Bone marrow (tissue), 2 donors: ENCODE measurements at places on chromosomes 7 and 10.

- no peak for DNase-seq
Measured at GRCh38 chr10:115696747-115697146, 576.3 kb downstream of the GFRA1 start.

DNA sequence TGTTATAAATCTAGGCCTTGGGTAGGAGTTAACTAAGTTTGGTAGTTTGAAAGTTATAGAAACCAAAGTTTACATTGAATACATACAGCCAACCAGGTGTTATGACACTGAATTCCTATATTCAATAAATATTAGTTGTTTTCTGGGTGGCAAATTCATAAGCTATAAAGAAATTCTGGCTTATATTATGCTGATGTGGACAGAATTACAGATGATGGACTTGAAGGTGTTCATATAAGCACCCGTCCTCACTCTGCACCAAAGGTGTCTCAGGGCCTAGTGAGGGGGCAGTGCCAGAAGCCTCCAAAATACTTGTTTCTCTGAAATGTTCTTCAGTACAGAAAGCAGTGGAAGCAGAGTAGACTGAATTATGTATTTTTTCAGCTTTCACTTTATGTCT is 973.0 kb downstream of the CNTNAP2 start:
- DNase-seq: no peak

DNA sequence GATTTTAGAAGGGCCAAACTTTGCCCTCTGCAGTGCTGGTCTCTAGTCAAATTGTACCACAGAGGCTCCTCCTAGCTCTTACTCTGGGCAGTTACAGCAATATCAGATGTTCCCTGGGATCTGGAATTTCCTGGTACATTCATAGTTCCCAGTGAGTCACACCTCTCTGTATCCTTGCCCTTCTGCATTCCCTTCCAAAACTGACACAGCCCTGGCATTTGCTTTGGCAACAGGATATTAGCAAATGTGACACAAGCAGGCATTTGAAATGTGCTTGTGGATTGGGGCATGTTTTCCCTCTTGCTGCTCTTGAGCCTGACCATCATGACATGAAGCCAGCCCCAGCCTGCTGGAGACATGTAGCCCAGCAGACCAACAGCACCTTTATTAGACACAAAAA is 284.7 kb upstream of the AKR1E2 start:
- no peak for DNase-seq

DNA sequence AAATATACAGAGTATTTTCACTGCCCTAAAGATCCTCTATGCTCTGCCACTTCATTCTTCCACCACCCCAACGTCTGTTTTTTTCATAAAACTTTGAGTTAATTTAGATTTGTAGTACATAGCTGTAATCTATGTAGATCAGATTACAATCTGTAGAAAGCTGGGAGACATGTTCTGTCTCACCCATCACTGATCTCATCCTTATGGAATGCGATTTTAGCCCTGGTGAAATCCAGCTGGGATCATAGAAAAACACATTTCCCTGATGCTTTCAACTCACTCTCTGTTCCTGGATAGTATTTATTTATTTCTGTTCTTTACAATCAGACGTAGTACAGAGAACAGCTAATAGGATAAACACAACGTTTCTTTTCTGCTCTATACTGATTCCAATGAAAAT is 521.0 kb downstream of the KIF20B start:
- DNase-seq: no peak

DNA sequence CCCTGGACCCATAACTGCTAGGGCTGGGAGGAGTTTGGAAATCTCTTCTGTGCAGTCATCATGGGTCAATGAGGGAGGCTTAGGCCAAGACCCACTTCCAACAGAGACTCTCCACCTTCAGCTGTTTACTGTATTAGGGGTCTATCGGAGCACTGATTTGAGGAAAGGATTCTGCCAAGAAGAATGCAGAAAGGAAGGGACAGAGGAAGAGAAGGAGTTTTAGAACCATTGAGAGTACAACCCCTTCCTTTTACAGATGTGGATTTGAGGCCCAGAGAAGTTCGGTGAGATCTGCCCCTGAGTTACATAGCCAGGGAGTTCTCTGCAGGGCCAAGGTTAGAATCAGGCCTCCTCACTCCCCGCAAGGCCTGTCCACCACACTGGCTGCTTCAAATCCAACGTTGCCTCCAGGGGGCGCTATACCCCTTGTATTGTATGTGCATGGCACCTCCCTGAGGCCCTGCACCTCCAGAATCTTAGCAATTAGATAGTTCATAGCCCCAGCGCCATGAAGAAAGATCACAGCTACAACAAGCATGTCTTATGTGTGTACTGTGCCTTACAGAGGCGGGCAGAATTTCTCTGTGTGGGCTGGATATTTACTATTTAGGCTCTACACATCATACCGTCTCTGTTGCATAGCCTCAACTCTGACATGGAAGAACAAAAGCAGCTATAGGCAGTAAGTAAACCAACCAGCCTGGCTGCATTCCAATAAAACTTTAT is 246.8 kb downstream of the SKIDA1 start:
- no peak for DNase-seq

DNA sequence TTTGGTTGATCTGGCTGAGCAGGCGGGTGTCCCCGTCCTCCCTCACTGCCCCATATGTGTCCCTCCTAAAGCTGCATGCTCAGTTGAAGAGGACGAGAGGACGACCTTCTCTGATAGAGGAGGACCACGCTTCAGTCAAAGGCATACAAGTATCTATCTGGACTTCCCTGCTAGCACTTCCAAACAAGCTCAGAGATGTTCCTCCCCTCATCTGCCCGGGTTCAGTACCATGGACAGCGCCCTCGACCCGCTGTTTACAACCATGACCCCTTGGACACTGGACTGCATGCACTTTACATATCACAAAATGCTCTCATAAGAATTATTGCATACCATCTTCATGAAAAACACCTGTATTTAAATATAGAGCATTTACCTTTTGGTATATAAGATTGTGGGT is 26.9 kb upstream of the TRIM56 start:
- DNase-seq: no peak

GRCh38 chr10:35165136-35165535 is 38.5 kb downstream of the CREM start:
- DNase-seq: no peak

DNA sequence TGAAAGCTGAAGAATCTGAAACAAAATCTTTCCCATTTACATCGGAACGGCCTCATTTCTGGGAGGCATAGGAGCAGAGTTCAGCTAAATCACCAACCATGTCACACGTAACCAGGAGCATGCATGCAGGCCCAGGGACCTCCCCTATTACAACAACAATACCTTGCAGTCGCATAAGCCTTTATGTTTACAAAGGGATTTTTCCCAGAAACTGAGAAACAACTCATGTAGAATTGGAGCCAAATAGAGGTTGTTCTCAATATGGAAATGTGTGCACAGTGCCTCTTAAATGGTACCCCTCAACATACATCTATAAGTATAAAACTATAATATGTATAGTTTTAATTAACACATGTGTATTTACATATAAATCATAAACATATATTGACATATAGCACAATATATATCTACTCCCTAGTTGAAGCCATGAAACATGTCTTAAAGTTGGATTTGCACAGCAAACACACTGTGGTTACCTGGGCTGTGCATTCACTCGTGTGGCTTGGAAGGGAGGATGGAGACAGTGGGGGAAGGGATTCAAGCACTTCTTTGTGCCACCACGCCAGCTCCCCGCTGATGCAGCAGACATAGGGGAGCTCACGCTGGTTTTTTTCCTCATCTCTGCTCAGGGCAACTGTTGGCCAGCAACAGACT is 35.0 kb upstream of the DGKI start:
- DNase-seq: no peak

GRCh38 chr7:108724251-108725100 is 154.8 kb downstream of the DNAJB9 start:
- no peak for DNase-seq

GRCh38 chr7:97357459-97357858 is 240.0 kb downstream of the SDHAF3 start:
- no peak for DNase-seq

DNA sequence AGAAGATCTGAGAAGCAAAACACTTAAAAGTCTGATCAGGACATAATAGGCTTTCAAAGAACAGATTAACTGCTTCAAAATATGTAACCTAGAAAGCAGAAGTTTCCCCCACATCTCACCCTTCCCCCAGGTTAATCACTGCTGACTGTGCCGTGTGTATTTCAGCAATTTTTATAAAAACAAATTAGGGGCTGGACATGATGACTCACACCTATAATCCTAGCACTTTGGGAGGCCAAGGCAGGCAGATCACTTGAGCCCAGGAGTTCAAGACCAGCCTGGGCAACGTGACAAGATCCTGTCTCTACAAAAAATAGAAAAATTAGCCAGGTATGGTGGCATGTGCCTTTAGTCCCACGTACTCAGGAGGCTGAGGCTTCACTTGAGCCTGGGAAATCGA is 67.6 kb upstream of the GATA3 start:
- no peak for DNase-seq

DNA sequence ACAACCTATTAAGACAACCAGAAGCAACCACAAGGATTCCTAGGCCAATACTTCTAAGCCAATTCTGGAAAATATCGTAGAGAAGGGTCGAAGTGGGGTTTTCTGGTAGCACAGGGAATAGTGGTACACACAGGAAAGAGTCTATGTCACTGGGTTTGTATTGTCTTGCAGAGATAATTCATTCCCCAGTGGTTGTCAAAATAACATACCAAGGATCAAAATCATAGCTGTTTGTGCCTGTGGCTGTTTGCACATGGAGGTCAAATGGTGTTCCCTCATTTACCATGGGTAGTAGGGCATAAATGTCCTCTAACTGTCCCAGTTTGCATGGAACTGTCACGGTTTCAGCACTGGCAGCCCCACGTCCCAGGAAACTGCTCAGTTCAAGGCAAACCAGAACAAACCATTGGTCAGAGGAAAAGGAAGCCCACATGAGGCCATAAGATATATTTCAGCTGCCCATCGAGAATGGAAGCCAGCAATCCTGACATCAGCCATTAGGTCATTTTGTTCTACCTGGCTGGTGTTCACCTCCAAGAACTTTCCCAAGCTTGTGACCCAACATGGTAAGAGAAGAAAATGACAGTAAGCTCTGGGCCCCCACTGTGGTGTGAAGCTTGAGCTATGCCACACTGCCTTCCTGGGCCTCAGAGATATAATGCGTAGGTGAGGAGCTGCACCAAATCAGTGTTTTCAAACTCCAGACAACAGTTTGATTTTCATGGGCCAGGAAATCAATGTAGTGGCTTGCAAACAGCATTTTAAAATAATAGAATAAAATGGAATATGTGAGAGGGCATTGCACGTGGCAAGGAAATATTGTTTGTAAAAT is 53.9 kb upstream of the NFE2L3 start:
- no peak for DNase-seq

- DNase-seq: no peak
Measured at GRCh38 chr7:148620749-148621359, 30.3 kb downstream of the C7orf33 start.

DNA sequence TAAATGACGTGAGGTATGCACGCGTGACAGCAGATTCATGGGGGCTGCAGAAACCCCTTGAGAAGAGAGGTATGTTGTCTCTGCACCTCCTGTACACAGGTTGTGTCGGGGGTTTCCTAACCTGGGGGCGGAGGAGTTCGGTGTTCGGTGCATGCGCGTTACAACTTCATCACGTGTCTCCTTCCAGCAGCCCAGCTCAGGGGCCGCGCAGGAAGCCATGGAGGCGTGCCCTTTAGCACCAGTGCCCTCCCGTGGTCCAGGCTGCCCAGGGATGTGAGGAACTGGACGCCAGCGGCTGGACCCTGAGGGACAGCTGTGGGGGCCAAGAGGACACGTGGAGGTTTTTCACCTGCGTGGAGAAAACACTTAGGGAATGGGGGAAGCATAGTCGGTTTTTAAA is 186.4 kb downstream of the EBF3 start:
- no peak for DNase-seq

DNA sequence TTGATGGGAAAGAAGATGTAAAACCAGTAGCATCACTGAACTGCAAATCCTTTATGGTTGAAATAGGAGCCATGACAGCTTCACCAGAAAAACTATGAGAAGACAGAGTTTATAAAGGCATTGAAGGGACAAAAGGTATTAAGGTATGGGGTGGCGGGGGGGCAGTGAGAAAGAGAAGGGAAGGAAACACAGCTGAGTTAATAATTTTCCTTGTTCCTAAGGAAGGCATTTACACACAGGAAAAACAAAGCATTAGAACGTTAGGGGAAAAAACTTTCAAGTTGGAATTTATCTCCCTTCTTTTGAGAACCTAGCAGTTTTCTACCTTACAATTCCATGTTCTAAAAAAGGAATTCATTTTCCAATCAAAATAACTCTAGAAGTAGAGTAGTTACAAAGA is 4.4 kb downstream of the LARP4B start:
- DNase-seq: no peak

GRCh38 chr10:69863580-69863979 is 61.9 kb downstream of the COL13A1 start:
- no peak for DNase-seq

DNA sequence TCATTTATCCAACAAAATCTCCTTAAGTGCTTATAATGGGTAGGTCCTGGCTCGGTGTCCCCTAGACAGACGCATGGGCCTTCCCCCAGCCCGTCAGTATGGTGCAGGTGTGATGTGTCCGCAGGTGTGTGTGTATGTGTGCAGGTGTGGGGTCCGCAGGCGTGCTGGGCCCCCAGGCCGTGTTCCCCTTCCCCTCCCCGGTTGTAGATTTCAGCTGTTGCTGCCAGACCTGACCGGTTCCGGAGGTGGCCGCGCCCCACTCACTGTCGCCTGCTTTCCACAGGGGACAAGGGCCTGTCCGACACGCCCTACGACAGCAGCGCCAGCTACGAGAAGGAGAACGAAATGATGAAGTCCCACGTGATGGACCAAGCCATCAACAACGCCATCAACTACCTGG is 50.5 kb downstream of the FIGNL1 start:
- no peak for DNase-seq

DNA sequence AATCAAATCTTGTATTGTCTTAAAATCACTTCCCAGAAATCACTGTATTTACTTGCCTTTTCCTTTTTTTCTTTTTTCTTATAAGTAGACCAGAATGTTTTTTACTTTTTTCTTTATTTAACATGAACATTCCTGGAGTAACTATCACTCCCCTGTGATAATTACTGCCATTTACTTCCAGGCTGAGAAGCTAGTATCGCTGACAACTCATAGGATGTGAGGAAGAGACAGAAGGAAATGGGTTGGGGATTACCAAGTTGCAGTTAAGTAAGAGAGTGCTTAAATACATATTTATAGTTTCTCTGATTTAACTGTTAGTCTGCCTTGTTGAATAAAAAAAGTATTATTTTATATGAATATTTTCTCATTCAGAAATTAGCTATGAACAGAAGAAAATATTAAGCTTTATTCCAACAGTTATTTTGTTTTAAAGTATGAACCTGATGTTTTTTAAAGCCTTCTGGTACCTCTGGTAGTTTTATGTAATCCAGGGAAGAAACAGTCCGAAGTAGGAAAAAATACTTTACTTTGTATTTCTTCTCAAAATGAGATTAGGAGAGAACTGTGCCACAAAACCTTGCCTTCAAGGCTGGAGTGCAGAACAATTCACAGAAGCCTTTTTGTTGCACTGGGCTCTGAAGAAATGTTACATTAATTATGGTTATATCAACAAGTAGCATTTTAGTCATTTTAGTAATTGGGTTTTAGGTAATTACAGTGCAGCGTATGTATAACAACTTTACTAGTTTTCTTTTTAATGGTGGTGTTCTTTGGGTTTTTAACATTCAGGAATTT is 72.8 kb downstream of the SHOC2 start:
- DNase-seq: no peak
